Hindlimb muscle (tissue), 1 donor: ENCODE measurements at places on chromosomes 7 and 10. TPM values are rescaled to one million over a fixed set of nuclear protein-coding genes. Genes with fewer than 3 reads are reported as not detected.

GPNMB gene
- 53.7 TPM for polyA plus RNA-seq

- no peak for DNase-seq
Measured at GRCh38 chr10:10209167-10209566, 808.5 kb upstream of the CELF2 start.

DNA sequence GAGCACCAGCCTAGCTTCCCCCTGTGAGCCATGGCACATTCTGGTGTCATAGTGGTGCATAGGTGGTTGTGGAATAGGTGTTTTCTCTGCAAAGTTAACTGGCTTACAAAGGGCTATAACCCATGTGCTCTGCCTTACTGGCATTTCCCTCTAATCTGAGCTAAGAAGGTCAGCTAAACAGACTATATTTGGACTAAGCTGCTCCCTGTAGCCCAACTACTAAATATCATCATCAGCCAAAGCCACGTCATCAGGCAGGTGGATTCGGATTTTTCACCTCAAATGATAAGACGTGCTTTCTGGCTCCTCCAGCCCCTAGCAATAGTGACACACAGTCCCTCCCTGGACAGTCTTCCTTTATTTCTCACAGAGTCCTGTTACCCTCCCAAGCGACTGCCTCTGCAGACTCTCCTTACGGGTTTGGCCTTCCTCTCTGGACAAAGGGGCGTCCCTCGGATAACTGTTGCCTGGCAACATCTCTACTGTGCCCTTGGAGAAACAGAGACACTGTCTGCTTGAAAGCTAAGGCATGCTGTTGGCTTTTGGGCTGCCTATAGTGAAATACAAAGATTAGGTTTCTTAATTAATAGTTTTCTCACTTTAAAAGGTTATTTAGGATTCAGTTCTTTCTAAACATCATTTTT is 9.1 kb downstream of the SLC13A4 start:
- DNase-seq = no peak

GRCh38 chr7:43569424-43569823 is 13.5 kb upstream of the STK17A start:
- DNase-seq = no peak

DNA sequence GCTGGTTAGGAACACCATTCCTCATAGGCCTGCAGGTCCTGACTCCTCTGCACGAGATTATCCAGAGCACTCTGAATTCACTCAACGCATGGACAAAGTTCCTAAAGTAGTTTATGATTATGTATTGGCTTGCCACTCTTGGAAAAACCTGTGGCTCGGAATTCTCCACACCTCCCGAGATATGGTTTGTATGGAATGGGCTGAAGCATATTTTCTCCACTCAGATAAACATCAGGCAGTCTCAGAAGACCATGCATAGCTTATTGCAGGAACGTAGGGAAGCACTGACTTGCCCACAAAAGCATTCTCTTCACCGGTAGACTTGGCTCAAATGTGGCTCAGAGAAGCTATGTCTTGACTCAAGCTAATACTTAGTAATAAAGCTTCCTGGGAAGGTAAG is 338.6 kb upstream of the NFE2L3 start:
- DNase-seq = no peak

OPALIN gene
- polyA plus RNA-seq = not detected

OR6V1 gene
- polyA plus RNA-seq = not detected

DNA sequence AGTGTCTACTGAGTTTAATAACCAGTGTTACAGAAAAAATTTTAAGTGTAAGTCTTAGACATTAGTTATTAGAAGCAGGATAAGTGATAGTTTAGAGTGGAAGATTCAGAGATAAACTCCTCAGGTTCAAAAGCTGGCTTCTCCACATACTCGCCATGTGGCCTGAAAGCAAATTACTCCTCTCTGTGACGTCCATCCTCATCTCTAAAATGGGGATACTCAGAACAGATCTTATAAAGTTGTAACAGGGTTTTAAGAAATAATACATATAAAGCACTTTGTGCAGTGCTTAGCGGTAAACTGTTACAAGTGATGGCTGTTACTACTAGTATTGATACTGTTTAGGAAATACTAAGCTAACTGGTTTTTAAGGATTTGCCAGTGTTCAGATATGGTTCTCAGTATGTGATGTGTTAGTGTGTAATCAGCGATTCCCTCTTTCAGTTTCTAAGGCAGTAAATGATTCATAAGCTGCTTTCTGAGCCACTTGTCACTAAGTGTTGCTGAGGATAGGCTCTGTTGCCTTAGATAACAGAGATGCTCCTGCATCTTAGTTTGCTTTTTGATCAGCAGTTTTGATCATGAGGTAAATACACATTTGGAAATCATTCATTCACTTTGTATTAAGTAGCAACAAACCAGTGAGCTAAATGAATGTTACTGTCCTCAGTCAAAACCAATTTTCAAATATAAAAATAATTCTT is 58.7 kb downstream of the CYP51A1 start:
- DNase-seq = no peak

GRCh38 chr10:43323245-43323644 is 48.2 kb upstream of the FXYD4 start:
- no peak for DNase-seq

DNA sequence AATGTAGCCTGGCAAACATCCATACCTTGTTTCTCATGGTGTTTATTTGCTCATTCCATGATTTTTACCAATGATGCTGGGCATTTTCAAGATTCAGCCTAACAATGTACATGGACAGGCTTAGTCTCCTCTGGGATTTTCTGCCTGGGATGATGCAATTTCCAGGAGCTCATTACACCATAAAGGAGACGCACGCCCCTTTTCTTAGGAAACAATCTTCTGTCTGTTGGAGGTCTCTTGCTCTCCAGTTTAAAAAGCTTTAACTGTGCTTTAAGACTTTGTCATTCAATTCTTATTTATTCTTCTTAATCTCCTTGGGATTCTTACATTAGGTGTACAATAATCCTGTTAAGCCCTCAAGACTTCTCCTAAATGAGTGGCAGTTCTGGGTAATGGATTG is 150.3 kb upstream of the NRP1 start:
- no peak for DNase-seq

DNA sequence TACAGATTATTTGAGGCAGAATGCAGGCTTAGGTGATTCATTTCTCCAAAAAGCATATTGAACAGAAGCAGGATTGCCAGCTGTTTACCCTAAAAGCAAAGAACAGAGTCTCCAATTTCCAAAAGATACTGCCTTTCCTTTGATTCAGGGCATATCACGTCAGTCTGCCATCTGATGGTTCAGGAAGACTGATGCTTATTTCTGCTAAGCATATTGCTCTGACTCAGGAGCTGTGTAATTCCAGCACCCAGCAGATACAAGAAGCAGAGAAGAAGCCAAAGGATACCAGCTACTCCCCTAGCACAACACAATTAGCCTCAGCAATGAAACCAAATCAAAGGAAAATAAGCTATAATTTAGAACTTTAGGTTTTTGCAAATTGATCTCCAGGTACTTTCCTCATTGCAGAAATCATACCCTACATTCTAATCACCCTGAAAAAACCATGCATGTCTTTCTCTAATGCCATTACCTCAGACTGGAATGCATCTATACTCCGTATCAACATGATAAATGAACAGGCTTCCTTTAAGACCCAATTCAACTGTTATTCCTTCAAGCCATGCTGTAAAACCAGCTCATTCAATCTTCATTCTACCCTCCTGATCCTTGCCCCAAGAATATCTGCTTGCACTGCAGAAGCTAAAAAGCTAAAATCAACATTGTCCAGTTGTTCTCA is 55.1 kb downstream of the ABI1 start:
- no peak for DNase-seq

CCL24 gene
- polyA plus RNA-seq = not detected

- no peak for DNase-seq
Measured at GRCh38 chr10:31751051-31751737, 177.4 kb downstream of the ARHGAP12 start.

GRCh38 chr7:112362053-112362650 is 88.1 kb upstream of the IFRD1 start:
- no peak for DNase-seq
